ENCODE measurements at places on chromosomes 11 and 22.

DNA sequence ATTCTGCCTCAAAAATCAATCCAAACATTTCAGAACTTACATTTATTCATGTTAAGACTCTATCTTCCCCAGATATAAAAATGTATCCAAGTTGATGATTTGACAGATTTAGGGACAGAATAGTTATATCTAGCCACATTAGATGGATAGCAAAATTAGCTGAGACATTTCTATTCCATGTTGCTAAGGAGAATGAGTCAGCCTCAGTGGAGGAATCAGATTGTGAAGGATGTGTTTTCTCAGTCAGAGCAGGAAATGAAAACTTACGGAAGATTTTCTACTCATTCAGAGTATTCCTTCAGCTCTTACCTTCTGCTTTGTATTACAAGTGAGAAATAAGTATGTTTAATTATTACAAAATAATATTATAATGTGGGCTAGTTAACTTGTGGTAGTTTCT lies 556.3 kb upstream of the ANO3 start:
- no peak for DNase-seq

DNA sequence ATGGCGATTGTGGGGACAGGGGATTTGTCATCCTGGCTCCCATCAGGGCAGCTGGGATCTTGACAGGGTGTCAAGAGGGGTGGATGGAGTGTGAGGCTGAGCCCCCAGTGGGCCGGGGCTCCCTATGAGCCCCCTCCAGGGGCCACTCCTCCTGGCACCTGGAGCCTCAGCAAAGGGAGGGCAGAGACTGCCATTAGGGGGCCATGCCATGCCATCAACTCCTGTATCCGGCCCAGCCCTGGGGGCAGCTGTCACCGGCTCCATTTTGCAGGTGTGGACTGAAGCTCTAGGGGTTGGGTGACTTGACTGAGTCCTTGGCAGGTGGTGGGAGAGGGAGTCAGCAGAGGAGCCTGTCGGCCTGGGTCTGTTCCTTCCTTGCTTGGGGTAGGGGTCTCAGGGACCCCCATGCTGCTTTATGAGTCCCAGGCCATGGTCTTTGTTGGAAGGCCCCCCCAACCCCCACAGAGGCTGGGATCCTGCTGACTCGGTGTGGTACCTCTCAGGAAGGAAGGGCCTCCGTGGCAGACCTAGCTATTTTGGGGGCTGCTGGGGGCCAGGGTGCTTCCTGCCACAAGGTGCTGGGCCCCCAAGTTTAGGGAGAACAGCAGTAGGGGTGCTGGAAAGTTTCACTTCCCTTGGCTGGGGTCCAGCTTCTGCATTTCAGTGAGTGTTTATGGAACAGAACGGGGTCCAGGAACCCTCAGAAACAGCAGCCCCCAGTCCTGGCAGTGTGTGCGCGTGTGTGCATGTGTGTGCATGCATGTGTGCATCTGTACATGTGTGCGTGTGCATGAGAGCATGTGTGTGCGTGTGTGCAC lies 1.5 kb downstream of the ACY3 start:
- DNase-seq: no peak

- no peak for DNase-seq
Observed at GRCh38 chr11:1873048-1873812, 18.5 kb downstream of the PRR33 start.

DNA sequence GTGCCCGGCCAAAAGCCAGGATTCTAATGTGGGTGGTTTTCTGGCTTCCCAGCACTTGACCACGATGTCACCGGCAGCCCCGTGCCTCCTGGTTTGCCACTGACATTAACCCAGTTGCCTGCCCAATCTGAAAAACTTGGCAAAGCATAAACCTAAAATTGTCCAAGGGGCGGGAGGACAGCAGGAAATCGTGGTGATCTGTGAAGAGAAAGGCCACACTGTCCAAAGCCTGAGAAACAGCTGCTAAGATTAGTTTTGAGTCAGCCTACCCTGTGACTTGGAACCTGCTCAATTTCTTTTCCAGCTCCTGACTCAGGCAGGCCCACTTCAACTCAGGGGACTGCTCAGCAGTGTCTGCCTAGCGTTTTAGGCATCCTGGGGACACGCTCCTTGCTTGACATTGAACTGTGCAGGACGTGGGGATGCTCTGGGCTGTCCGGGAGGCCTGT lies 8.2 kb upstream of the F2 start:
- DNase-seq: no peak

DNA sequence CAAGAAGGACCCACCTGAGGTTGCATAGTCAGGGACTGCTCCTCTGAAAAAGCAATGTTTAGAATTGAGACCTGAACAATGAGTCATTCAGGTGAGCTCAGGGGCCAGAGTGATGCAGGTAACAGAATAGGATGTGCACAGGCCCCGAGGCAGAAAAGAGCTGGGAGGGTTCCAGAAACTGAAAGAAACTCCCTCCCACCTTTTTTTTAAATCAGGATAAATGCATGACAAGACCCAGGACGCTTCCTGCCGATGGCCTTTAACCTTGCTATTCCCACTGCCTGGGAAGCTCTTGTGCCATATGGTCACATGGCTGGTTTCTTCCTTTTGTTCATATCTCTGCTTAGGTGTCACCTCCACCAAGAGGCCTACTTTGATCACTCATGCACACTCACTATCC lies 214.2 kb upstream of the ZBED5 start:
- no peak for DNase-seq

- DNase-seq: no peak
Observed at GRCh38 chr11:119774172-119774763, 45.3 kb upstream of the NECTIN1 start.

DNA sequence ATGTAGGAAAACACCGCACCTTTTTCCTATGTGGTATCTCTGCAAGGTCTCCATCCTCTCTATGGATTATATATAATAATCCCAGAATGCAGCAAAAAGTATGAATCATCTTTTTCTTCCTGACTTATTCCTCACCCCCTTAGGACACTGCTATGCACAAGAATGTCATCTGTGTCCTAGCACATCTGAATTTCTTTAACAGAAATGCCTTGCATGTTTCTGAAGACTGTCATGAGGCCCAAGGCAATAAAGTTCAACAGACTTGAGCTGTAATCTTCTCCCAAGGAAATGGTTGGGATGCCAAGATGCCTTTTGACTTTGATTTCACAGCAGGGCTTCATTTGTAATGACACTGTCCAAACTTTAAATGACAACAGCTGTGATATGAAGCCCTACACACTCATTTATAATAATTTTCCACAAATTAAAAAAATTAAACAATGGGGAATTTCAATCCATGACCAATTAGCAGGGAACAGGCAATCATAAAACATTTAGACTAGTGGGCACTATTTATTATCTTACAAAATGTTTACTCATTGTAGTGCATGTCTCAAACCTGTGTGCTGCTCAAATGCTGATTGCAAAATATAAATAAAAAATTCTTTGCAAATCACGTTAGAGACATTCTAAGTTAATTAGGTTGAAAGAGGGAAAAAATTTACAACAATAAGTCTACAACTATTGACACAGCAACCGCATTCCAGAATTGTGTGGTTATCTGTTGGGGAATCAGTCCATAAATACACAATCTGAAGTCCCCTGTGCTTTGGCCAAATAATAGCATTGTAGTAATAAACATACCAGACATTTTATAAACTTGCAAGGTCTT lies 242.3 kb downstream of the SWAP70 start:
- no peak for DNase-seq

DNA sequence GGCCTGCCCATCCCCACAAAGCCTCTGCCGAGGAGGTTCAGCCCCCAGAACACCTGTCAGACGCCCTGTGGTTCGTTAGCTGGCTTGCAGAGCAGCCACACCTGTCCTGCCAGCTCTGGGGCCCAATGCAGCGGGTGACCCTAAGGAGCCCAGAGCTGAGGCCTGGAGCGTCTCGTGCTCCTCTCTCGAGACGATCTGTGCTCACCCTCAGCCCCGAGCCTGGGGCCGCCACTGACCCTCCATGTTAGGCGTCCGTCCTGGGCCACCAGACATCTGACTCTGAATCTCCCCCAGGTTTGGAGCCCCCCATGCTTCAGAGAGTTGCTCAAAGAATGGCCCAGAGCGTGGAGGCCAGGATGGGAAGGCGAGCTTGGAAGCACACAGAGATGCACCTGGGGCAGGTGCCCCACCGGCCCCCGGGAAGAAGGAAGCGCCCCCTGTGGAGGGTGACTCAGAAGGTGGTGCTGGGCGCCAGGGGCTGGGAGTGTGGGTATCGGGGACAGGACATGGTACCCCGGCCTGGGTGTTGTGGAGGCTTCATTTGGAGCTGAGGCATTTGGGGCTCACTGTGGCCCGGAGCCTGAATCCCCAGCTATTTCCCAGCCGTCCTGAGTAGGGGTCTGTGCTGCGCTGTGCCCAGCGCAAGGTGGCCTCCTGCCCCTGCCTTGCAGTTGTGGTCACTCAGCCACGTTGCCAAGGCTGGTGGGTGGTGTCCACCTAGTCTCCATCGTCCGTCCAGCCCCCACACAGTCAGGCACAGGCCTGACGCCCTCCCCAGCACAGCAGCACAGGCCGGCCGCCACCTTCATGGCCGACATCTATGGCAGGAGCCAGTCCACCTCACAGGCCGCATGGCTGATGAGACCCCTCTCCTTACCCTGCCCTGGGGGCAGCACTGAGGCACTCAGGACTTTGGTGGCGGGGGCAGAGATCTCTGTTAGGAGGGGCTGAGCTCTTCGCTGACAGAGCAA lies 36.2 kb downstream of the SBF1 start:
- DNase-seq: no peak

GRCh38 chr22:50299785-50300619 lies 7.4 kb downstream of the PLXNB2 start:
- DNase-seq: no peak

- DNase-seq: no peak
Observed at GRCh38 chr11:34986883-34987520, 70.6 kb downstream of the PDHX start.

Measured in GM10248 (cell line).